Lung (tissue), 17 donors: ENCODE measurements at places on chromosomes 6 and 20. TPM values are rescaled to one million over a fixed set of nuclear protein-coding genes. Genes with fewer than 3 reads are reported as not detected.

DNA sequence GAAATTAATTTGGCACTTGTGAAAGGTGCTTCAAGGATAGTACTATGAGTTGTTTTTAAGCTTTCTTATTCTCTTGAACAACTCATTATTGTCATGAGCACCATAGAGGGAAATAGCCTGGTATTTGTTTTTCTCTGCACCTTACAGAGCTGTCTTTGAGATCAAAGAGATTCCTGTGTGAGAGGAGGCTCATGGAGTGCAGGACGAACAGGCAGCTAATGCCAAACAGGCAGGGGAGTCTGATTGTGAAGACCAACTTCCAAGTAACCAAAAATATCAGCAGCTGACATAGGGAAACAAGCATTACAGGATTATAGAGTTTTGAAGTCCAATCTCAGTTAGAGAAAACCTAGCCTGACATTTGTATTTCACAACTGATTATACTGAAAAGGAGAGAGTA lies 110.6 kb upstream of the TENT5A start:
- DNase-seq, result no peak
- no peaks in the 10 kb centered on the region for H3K27me3 ChIP-seq
- no peaks in the 10 kb centered on the region for H3K36me3 ChIP-seq
- no peaks in the 10 kb centered on the region for H3K4me1 ChIP-seq
- H3K27ac ChIP-seq, result no peak overlapping the region

The DDO gene
- polyA plus RNA-seq, result 2.2 TPM

- no peaks in the 10 kb centered on the region for H3K27me3 ChIP-seq
- peak overlapping the region; percentile 28 for H3K27ac ChIP-seq
- DNase-seq, result no peak
These were observed 32.4 kb upstream of the FBXO9 start for GRCh38 chr6:53032849-53033248.

The FAM217A gene
- polyA plus RNA-seq, result not detected

DNA sequence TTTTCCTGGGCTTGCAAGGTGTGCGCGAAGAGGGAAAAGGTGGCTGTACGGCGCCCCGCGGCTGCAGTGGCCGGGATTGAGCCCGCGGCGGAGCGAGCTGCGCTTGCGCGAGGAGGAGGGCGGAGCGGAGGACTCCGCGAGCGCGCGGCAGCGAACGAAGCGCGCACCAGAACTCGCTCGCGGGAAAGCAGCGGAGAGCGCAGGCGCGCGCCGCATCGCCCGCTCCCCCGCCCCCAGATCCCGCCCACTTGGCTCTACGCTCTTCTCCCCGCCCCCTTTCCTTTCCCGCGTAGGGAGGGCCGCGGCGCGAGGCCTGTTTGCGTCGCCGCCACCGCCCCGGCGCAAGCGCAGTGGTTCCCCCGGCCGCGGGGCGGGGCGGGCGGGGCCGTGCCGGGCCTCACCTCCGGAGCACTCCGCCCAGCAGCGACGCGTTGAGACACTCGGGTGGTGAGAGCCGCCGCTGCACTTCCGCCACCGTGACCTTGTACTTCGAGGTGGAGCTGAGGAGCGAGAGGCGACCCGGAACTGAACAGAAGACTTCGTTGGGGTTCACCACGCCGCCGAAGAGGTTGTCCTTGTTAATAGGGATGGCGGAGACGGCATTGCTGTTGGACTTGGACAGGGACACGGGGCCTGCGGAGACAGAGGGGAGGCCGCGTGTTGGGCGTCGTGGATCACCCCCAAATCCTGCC lies 10.6 kb downstream of the TFAP2A start:
- peaks cover 12% of the 10 kb centered on the region for H3K4me1 ChIP-seq
- H3K27me3 ChIP-seq, result peaks cover 91% of the 10 kb centered on the region
- H3K36me3 ChIP-seq, result no peaks in the 10 kb centered on the region

DNA sequence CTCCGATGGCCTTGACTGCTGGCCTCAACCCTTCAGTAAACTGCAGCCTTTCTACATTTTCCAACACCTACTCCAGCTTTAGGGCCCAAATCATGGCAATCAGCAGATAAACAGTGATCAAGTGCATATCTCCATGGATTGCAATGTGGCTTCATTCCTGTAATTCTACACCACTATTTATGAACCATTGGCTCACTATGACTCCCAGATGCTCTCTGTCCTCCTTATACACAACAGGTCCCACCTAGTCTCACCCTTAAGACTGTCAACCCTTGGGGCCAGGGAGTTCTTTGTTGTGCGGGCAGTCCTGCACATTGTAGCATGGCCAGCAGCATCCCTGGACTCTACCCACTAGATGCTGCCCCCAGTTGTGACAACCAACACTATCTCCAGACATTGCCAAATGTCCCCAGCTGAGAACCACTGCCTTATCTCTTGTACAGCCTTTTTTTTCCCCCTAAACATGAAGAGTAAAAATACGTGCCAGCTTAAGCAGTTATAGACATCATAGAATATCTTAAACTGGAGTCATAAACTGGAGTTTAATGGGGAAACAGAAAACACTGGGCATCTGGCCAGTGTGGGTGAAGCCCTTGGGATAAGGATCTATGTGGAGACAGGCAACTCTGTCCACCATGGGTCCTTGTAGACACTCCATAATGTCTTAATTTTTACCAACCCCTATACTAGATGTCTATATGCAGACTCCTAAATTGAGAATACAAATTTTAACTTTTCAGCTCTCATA lies 21.1 kb downstream of the MRPL14 start:
- H3K27me3 ChIP-seq, result no peaks in the 10 kb centered on the region
- peak overlapping the region; percentile 19 for H3K27ac ChIP-seq
- H3K36me3 ChIP-seq, result peaks cover 3% of the 10 kb centered on the region
- no peak overlapping the region for H3K4me3 ChIP-seq

DNA sequence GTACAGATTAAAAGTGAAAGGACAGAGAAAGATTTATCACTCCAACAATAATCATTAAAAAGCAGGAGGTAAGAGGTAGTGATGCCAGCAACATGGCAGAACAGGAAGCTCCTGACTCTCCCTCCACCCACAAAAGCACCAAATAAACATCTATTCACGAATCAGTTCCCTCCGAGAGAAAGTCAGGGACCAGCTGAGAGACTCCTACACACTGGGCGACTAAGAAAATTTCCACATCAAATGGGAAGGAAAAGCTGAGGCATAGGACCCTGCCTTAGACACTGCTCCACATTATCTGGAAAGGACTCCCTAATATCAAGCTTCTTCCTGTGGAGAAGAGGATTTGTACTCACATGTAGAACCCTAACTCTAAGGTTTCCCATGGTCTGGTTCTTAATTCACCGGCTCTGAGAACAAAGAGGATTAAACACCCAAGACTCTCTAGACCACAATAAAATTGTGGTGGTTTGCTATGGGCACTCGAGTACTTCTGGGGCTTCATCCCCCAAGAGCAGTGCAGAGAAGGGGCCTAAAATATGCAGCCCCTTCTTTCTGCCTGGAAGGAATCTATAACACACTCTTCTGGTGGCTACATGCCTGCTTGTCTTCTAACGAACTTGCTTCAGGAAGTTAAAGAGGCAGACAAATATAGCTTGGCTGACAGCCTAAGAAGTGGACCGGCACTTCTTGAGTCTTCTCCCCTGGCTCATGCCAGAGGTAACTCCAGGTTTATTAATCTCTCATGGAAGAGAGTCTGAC lies 29.4 kb upstream of the ASF1A start:
- H3K4me1 ChIP-seq, result peaks cover 3% of the 10 kb centered on the region
- no peak overlapping the region for H3K4me3 ChIP-seq
- H3K36me3 ChIP-seq, result no peaks in the 10 kb centered on the region
- no peak for DNase-seq

The MEI4 gene
- not detected for polyA plus RNA-seq

DNA sequence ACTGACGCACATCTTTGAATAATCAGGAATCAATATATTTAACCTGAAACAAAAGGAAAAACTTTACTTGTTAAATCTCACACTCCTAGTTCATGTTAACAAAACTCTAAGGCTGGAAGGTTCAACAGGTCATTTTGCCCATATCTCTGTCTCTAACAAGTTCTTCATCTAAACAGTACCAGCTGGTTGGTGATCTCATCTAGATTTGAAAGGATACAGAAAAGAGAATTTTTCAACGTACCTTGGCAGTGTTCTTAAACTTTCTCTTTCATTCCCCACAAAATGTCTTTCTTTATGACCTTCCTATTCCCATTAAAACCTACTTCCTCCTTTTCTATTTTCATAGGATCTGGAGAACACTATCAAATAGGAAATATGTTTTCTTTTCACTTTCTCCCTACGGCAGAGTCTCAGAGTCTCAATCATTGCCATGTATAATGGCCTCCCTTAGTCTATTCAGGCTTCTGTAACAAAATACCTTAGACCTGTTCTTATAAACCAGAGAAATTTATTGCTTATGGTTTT lies 111.3 kb downstream of the TBX18 start:
- no peak for DNase-seq
- H3K27ac ChIP-seq, result no peak overlapping the region
- H3K4me1 ChIP-seq, result no peaks in the 10 kb centered on the region
- H3K36me3 ChIP-seq, result no peaks in the 10 kb centered on the region
- H3K27me3 ChIP-seq, result peaks cover 2% of the 10 kb centered on the region
